ENCODE measurements at places on chromosomes 12 and 14. TPM values are rescaled to one million over a fixed set of nuclear protein-coding genes. Genes with fewer than 3 reads are reported as not detected.

Gene LUM
- total RNA-seq = 51.3 TPM

Gene HOXC5
- total RNA-seq = 0.11 TPM

DNA sequence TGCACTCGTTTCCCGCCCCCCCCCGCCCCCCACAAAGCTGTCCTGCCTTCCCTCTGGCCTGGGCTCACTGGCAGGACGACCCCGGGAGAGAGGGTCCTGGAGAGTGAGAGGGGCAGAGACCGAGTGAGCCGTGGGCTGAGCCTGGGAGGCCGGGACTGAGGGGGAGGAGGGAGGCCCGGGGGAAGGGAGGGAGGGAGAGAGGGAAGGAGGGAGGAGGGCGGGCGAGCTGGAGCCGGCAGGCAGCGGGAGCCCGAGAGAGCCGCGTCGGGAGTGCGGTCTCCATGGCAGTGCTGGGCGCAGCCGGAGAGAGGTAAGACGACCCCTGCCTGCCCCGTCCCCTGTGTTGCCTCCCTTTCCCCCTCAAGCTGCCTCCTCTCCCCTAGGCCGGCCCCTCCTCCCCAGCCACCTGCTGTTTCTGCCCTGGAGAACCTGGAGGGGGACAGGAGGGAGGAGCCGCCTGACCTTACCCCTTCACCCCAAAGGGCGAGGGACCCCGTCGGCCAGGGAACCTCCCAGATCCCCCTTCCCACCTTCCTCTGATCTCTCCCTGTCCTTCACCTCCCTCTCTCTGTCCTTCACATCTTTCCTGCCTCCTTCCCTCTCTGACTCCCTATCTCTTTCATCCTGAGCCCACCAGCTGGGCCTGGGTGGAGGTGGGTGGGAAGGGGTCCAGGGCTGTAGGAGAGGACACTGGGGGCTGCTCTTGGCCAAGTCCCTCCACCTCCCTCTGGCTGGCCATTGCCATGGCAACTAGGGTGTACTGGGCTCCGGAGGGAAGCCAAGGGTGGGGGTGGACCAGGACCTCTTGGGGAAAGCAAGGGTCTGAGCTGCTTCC is at the start of gene GPR162:
Gene GPR162, plus strand, starts transcription at position 231 of the 835 bp plus-strand sequence. CDS start 2,078 bp downstream, outside the sequence.
- no peak for DNase-seq

DNA sequence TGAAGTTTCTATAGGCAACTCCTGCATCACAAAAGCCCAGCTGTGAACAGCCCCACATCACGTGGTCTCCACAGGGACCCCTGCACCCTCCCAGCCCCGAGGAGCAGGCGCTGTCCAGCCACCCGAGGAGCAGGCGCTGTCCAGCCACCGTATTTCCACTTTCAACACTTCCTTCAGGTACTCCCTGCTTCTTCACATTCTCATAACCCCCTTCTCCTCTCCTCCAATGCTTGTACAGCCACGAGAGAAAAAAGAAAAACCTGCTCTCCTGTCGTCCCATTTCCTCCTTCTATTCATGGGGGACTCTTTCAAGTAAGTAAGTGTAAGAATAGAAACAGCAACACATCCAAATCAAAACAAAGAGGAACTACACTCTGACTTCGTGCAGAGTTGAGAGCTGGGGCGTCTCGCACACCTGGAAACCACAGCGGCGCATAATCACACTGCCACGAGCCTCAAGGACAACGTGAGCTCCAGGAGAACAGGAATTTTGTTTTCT is 11.9 kb downstream of the CDC42BPB start:
- no peak for DNase-seq

DNA sequence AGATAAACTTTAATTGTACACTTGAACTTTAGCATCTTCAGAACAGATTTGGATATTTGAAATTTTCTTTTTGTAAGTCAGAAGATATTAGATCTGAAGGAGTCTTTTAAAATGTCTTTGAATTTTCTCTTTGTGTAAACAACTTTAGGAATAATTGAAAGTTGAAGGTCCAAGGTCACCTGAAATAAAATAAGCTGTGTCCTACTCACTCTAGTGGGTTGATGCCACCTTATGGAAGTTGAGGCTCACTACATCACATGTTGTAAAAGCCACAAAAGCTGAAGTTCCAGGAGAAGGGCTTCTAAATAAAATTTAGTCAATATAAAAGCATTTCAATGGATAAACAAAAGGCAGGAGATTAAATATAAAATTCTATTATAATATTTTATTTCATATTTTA is 122.0 kb upstream of the ATXN7L3B start:
- DNase-seq = no peak

- no peak for DNase-seq
These were observed 25.6 kb upstream of the NFYB start for GRCh38 chr12:104163631-104164030.

DNA sequence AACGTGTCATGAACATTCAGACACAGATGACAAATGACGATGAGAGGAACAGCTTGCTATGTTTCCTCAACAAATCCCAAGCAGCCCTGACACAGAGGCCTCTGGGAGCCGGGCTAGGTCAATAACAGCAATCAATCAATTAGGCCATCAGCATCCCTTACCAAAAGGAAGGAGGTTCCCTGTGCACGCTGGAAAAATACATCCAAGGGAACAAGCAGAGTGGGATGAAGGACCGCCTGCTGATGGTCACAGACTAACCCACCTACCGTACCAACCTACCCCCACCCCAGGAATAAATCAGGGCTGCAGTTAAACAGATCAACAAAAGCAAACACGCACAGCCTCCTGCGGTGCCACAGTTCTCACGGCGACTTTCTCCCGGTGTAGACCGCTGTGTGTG is 265.1 kb upstream of the SFSWAP start:
- no peak for DNase-seq
